ENCODE measurements at places on chromosomes 3 and 15. TPM values are rescaled to one million over a fixed set of nuclear protein-coding genes. Genes with fewer than 3 reads are reported as not detected.

DNA sequence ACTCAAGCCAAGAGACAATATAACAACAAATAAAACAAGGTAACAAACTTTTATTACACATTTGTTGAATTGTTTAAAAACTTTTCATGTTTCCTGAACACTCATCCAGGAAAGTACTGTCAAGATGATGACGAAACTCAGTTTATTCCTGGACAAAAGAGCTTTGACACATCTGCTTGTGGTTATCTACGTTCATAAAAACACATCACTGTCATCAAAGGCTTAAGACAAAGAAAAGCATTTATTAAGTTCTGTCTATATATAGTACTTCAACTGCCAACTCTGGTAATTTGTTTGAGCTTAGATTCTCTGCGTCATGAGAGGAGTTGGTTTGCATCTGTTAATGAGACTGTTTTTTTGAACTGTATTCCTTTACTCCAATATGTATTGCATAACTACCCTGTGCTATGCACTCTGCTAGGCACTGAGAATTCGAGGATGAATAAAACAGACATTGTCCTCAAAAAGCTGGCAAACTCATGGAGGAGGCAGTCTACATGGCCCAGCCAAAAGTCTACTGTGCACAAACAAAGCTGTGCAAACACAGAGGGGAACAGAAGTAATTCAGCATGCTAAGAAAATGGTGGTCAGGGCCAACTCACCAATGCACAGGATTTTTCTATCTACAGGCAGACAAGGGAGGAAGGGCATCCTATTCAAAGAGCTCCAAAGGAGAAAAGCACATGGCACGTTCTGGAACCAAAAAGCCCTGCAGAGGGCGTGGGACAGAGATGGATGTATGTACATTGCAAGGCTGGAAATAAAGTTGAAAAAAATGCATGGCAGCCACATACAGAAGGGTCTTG lies 21.5 kb downstream of the PLD1 start:
- DNase-seq, result no peak

DNA sequence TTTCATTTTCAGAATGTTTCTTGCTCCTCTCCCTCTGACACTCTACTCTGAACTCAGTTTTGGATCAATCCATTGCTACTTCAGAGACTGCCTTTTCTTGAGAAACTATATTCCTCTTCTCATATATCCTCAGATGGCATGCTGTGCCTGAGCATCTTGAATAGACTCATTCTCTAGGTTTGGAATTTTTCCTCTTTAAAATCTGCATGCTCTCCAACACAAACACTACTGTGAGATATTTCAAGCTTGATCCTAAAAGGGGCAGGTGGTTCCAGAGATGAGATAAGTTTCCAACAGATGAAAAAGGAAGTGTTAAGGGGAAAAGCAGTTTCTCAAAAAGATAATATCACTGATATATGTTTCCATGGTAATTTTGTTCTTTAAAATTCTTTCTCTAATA lies 742.2 kb upstream of the EPHA6 start:
- DNase-seq, result no peak

DNA sequence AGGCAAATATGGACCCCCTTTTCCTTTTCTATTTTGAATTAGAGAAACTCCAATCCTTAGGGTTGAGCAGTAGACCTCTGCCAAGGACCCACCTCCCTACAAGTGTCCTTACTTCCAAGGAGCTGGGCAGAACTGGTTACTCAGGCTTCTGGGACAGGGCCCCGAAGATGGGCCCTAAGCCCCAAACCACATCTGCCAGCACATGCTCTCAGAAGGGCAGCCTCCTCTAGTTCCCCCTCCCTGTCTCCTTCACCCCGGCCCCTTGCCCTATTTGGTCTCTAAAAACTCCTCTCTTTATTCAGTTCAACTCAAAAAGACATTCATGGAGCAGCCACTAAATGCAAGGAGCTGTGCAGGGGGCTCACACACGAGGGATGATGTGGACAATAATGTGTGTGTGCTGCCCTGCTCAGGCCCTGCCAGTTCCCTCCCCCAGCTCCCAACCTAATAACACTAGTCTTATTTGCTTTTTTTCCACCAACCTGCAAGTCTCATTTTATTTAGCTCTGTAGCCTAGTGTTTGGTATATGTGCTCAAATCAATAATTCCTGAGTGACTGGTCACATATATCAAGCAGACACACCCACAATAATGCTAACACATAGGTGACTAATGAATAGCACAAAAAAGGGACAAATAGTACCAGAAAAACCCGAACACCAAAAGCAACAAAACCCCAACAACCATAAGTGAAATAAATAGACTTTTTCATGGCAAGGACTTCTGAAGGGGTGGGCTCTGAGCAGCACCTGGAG lies 12.2 kb downstream of the ZDHHC3 start:
- no peak for DNase-seq

GRCh38 chr3:12627370-12627769 lies 36.5 kb downstream of the RAF1 start:
- DNase-seq, result no peak

DNA sequence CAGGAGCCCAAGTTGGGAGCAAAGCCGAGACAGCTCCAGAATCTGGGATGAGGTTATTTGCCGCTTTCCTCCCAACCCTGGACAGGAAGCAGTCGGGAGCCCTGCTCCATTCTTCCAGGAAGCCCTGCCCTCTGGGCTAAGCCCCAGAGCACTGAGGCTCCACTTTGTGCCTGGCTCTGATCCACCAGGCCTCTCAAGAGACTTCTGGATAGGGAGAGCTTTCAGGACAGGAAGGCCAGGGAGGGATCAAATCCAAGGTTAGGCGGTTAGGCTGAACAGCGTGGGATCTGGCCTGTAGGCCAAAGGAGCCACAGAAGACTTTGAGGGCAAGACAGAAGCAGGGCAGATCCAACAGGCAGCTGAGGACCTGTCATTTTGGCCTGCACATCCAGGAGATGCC lies 835 bp downstream of the STOML1 start:
- no peak for DNase-seq

GRCh38 chr3:18828637-18829036 lies 319.7 kb upstream of the KCNH8 start:
- DNase-seq, result no peak

The REC114 gene
- total RNA-seq, result not detected

GRCh38 chr15:89822951-89823711 lies 8.5 kb upstream of the ANPEP start:
- DNase-seq, result no peak

- DNase-seq, result no peak
Observed at GRCh38 chr3:67614195-67614594, 40.2 kb downstream of the SUCLG2 start.

GRCh38 chr3:128252083-128252482 lies 98.8 kb downstream of the EEFSEC start:
- no peak for DNase-seq

All from ureter (tissue), 1 donor.